Adrenal gland (tissue), 19 donors: ENCODE measurements at places on chromosomes 6 and 20.
A peak's percentile ranks its signal among the peaks of the same experiment; 100 is the strongest.

DNA sequence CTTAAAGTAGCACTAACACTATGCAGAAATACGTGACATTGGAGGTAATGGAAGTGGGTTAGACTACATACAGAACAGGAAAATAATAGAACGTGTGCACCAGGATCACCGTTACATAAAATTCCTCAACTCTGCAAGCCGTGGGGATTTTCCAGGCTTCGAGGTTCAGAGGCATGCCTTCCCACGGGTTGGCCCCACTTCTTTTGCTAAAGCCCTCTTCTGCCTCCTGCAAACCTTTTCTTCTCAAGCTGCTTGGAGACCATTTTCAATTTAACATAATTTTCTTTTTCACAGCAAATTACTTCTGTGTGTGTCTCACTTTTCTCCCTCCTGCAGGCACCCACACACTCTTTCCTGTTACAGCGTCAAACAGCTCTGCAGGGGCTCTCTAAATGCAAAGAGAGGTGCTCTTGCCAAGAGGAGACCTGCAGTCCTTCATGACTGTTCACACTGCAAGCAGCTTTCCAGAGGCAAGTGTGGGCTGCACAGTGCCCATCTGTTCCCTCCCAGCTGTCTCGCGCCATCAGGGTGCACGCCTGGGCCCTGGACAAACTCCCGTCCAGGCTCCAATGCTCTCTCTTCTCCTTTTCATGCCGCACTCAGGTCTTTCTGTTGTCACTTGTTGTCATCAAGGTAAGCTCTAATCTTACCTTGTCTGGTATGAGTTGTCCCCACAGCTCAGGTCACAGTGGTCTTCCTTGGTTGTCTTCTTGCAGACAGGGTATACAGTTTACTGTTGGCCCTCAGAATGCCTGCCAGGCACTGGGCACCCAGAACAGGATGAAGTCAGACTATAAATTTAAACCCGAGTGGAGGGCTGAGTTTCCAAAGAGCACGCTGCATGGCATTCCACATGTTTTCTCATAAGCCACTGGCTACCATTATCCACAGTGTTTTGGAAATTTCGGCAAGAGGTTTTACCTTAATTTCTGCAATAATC is 164.8 kb upstream of the GGTLC1 start:
- H3K36me3 ChIP-seq, result no peaks in the 10 kb centered on the region
- no peak for DNase-seq
- no peak overlapping the region for H3K4me3 ChIP-seq
- no peaks in the 10 kb centered on the region for H3K4me1 ChIP-seq
- H3K27ac ChIP-seq, result no peak overlapping the region
- H3K27me3 ChIP-seq, result no peaks in the 10 kb centered on the region

DNA sequence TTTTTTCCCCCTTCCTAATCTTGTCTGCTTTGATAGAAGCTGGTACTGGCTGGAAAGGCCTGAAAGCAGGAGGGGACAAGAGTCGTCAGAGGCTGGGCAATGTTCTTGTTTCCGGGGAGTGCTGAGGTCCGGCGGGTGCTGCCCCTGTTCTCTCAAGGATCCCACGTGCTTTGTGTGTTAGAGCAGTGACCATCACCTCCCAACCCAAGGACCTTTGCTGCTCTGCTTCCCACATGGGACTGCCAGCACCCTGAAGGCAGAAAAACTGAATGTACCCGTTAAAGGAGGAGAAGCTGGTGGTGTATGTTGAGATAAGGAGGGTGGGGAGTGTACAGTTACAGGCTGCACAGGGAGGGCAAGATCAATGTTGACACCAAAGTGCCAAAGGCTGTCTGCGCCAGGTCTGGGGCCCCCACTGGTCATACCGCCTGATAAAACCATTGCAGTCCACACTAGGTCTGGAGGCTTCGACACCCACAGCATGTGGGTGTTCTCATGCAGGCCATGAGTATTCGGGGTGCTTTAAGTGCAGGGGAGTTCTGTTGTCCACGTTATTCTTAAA is 15.0 kb downstream of the C20orf173 start:
- no peak overlapping the region for H3K4me3 ChIP-seq
- H3K27ac ChIP-seq, result no peak overlapping the region
- no peaks in the 10 kb centered on the region for H3K4me1 ChIP-seq
- no peak for DNase-seq

DNA sequence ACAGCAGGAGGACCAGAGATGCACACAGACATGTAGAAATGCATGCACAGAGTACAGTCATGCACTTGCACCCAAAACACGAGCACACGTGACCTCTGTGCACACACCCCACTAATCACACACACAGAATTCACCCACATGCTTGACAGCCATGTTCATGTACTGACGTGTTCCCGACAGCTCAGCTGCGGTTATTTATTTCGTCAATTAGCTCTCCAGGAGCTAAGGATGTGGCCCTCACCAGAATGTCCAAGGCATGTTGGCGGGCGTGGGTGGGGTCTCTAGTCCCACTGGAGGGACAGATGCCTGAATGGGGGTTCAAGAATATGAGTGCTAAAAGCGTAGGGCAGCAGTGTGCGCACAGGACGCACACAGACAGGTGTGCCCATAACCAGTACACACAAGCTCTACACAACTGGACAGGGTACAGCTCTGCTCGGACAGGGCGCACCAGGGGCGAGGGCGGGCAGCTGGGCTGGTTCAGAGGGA is 571 bp upstream of the PRPF6 start:
- no peaks in the 10 kb centered on the region for H3K27me3 ChIP-seq
- no peak overlapping the region for H3K4me3 ChIP-seq
- DNase-seq, result no peak
- peaks cover 31% of the 10 kb centered on the region for H3K4me1 ChIP-seq
- H3K27ac ChIP-seq, result peak overlapping the region; percentile 85

- no peak overlapping the region for H3K27ac ChIP-seq
- H3K36me3 ChIP-seq, result no peaks in the 10 kb centered on the region
- H3K27me3 ChIP-seq, result no peaks in the 10 kb centered on the region
- no peak for DNase-seq
- no peak overlapping the region for H3K4me3 ChIP-seq
Measured at GRCh38 chr6:54071821-54072340, 39.4 kb upstream of the MLIP start.

DNA sequence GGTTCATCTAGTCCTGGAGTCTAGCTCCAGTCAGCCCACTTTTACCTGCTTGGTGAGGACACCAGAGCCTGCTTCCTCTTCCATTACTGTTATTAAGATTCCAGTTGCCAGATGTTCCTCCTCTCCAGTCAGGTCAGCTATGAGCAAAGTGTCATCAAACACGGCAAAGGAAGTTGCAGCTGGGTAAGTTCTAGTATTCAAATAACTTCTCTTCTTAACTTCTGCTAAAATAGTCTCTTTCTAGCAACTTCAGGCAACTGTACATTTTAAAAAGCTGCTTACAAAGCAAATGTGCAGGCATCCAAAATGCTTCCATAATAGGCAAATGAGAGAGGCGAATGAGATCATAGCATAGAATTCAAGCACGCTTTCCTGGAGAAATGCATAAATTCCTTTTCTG is 18.4 kb upstream of the MRPS18A start:
- no peak overlapping the region for H3K27ac ChIP-seq

DNA sequence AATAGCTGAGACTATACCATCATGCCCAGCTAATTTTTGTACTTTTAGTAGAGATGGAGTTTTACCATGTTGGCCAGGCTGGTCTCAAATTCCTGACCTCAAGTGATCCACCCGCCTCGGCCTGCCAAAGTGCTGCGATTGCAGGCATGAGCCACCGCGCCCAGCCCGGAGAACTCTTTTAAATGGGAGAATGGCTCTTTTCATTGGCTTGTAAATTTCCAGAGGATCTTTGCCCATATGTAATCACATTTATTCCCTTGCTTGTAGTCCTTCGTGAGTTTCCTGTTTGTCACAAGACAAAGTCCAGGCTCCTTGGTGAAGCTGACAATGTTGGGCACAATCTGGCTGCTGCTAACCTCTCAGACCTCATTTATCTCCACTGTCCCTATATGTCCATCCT is 135.1 kb downstream of the CEP57L1 start:
- no peaks in the 10 kb centered on the region for H3K4me1 ChIP-seq
- H3K27ac ChIP-seq, result no peak overlapping the region
- DNase-seq, result no peak
- H3K27me3 ChIP-seq, result no peaks in the 10 kb centered on the region
- H3K36me3 ChIP-seq, result no peaks in the 10 kb centered on the region
- no peak overlapping the region for H3K4me3 ChIP-seq

GRCh38 chr6:43368259-43369160 is 937 bp downstream of the ZNF318 start:
- DNase-seq, result peak; percentile 59
- no peaks in the 10 kb centered on the region for H3K36me3 ChIP-seq
- H3K4me3 ChIP-seq, result peak overlapping the region; percentile 93
- no peaks in the 10 kb centered on the region for H3K27me3 ChIP-seq
- H3K4me1 ChIP-seq, result no peaks in the 10 kb centered on the region

DNA sequence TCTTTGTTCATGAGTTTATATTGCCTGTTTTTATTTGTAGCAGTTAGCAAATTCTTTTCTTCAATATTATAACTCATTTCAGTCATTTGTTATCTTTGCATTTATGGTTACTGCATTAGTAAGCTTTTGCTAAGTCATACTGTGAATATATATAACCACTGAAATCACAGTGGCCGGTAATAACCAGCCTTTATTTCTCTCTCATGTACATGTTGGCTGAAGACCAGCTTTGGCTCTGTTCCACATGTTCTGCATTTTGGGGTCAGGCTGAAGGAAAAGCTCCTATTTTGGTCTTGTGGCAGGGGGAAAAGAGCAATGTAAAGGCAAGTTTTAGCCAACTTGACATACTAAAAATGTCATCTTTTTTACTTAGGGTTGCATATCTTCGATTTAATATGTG is 276.3 kb downstream of the BCKDHB start:
- H3K27ac ChIP-seq, result no peak overlapping the region
- no peaks in the 10 kb centered on the region for H3K36me3 ChIP-seq
- DNase-seq, result no peak
- H3K4me1 ChIP-seq, result no peaks in the 10 kb centered on the region

- DNase-seq, result no peak
- H3K4me3 ChIP-seq, result no peak overlapping the region
- no peaks in the 10 kb centered on the region for H3K27me3 ChIP-seq
- H3K27ac ChIP-seq, result no peak overlapping the region
- no peaks in the 10 kb centered on the region for H3K36me3 ChIP-seq
Measured at GRCh38 chr6:29980511-29980910, 38.2 kb downstream of the HLA-A start.

- no peaks in the 10 kb centered on the region for H3K36me3 ChIP-seq
- DNase-seq, result no peak
- H3K4me1 ChIP-seq, result no peaks in the 10 kb centered on the region
- H3K27me3 ChIP-seq, result no peaks in the 10 kb centered on the region
- H3K27ac ChIP-seq, result no peak overlapping the region
- H3K4me3 ChIP-seq, result no peak overlapping the region
Measured at GRCh38 chr20:33191484-33191883, 23.5 kb downstream of the BPIFA2 start.

DNA sequence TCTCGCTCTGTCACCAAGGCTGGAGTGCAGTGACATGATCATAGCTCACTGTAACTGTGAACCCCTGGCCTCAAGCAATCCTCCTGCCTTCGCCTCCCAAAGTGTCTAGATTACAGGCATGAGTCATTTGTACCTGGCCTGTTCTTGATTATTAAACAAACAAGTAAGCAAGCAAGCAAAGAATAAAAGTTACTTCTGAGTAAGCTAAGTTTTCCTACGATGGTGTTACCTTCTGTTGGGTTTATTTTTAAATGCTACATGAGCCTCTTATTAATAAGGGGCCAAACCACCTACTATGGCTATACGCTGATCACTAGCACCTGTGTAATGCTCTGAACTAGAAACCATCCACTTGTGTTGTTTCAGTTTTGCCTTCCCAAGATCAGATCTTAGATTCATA is 50.8 kb downstream of the IL22RA2 start:
- H3K4me1 ChIP-seq, result no peaks in the 10 kb centered on the region
- DNase-seq, result no peak
- no peaks in the 10 kb centered on the region for H3K36me3 ChIP-seq
- no peaks in the 10 kb centered on the region for H3K27me3 ChIP-seq
- no peak overlapping the region for H3K27ac ChIP-seq
- no peak overlapping the region for H3K4me3 ChIP-seq
